ENCODE measurements at places on chromosomes 1 and 21.

GRCh38 chr21:33444499-33444898 is 35.3 kb downstream of the TMEM50B start:
- DNase-seq: no peak

GRCh38 chr1:244826712-244827111 is 8.7 kb upstream of the COX20 start:
- DNase-seq: no peak

DNA sequence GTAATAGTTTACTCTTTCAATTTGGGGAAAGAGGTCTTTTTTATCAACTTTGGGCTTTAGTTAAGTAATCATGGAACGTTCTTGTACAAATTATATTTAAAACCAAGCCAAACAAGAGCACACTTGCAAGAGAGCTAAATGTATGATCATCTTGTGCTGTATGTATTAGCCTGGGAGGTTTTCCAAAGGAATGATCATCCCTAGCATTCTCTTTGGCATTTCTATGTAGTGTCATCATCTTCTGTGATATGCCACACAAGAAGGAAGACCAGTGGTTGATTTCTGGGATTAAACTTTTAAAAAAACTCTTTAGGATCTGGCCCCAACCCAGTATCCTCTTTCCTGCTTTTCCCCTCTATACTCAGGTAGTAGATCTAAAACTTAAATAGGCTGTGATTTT is 38.4 kb upstream of the KCNQ4 start:
- no peak for DNase-seq

DNA sequence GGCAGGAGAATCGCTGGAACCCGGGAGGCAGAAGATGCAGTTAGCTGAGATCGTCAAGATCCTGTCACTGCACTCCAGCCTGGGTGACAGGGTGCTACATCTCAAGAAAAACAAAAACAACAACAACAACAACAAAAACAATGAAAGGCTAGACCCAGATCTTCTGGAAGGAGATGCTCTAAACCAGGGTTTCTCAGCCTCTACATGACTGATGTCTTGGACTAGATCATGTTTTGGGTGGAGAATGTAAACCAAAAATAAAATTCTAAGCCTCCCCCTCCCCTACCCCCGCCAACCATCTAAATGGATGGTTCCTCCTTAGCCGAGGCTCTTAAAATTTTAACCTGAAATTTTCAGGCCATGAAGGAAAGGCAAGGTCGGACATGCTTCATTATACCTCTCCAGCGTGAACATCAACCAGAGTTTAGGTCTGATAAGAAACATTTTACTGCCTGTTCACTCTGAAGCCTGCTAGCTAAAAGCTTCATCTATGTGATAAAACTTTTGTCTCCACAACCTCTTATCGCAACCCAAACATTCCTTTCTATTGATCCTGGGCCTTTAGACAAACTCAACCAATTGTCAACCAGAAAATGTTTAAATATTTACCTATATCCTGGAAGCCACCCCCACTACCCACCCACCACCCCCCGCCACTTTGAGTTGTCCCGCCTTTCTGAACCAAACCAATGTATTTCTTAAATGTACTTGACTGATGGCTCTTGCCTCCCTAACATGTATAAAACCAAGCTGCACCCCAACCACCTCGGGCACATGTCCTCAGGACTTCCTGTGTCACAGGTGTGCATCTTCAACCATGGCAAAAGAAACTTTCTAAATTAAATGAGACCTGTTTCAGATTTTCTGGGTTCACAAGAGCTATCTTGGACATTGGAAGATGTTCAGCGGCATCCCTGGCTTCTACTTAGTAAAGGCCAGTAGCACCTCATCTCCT is 1.9 kb upstream of the CAPN2 start:
- no peak for DNase-seq

DNA sequence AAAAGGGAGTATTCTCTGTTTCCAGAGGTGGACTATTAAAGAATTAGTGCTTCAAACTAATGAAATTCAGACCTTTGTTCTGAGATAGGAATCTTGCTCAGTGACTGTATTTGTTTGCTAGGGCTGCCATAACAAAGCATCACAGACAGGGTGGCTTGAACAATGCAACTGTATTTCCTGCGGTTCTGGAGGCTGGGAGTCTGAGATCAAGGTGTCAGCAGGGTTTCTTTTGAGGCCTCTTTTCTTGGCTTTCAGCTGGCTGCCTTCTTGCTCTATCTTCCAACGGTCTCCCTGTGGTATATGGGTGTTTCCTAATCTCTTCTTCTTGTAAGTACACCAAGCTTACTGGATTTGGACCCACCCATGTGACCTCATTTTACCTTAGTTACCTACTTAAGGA is 264.6 kb upstream of the PROX1 start:
- DNase-seq: no peak
